ENCODE measurements at places on chromosomes 6 and 20. TPM values are rescaled to one million over a fixed set of nuclear protein-coding genes. Genes with fewer than 3 reads are reported as not detected.
A peak's percentile ranks its signal among the peaks of the same experiment; 100 is the strongest.

DNA sequence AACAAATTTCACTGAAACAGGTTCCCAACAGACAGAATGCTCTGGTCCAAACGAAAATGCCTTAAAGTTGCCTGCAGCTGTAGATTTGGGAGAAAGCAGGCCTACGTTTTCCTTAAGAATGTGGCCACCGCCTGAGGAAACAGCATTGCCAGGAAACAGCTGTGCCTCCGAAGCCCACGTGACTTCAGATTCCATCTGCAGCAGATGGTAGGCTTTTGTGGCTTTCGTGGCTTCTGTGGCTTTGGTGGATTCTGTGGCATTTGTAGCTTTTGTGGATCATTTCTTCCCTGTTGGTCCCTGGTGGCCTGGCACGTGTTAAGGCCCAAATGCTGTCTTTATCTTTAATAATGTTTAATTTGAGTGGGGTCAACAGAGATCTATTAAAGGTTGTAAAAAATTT lies 222.9 kb downstream of the TTLL2 start:
- H3K4me1 ChIP-seq, result no peaks in the 10 kb centered on the region
- no peaks in the 10 kb centered on the region for H3K27me3 ChIP-seq
- H3K27ac ChIP-seq, result no peak overlapping the region

- no peaks in the 10 kb centered on the region for H3K36me3 ChIP-seq
- peak overlapping the region; percentile 34 for H3K4me3 ChIP-seq
- peaks cover 31% of the 10 kb centered on the region for H3K4me1 ChIP-seq
- H3K27ac ChIP-seq, result peak overlapping the region; percentile 73
- no peaks in the 10 kb centered on the region for H3K27me3 ChIP-seq
Observed at GRCh38 chr6:56370127-56370540, 122.8 kb upstream of the COL21A1 start.

DNA sequence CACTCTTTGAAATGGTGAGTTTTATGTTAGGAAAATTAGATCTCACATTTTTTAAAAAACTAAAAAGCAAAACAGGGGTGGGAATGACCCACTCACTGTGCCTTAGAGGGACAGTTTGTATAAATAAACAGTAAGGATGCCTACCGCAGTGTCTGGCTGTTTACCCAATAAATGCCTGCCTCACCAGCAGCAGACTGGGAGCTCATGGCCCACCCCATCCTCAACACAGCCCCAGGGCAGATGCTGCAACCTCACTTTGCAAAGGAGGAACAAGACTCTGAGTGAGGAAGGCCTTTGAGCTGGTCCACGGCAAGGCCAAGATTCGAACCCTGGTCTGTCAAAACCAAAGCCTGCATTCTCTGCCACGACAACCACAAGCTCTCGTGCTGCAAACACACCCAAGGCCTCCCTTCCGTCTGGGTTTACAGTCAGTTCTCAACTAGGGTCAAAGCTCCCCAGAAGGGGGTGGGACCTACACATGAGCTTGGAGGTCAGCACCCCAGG lies 77.8 kb downstream of the BMP7 start:
- no peaks in the 10 kb centered on the region for H3K4me1 ChIP-seq
- H3K27ac ChIP-seq, result no peak overlapping the region
- H3K4me3 ChIP-seq, result no peak overlapping the region
- DNase-seq, result no peak
- no peaks in the 10 kb centered on the region for H3K27me3 ChIP-seq
- H3K36me3 ChIP-seq, result no peaks in the 10 kb centered on the region

SLC16A10 gene
- not detected for total RNA-seq

GRCh38 chr20:38290829-38291814 lies 12.8 kb upstream of the BPI start:
- no peaks in the 10 kb centered on the region for H3K36me3 ChIP-seq
- H3K27me3 ChIP-seq, result no peaks in the 10 kb centered on the region
- peak overlapping the region; percentile 21 for H3K4me3 ChIP-seq

- no peaks in the 10 kb centered on the region for H3K36me3 ChIP-seq
- no peak overlapping the region for H3K4me3 ChIP-seq
- H3K27me3 ChIP-seq, result no peaks in the 10 kb centered on the region
- no peak for DNase-seq
- no peak overlapping the region for H3K27ac ChIP-seq
Observed at GRCh38 chr20:23763345-23763744, 12.6 kb upstream of the CST1 start.

PNPLA1 gene
- total RNA-seq, result not detected

DNA sequence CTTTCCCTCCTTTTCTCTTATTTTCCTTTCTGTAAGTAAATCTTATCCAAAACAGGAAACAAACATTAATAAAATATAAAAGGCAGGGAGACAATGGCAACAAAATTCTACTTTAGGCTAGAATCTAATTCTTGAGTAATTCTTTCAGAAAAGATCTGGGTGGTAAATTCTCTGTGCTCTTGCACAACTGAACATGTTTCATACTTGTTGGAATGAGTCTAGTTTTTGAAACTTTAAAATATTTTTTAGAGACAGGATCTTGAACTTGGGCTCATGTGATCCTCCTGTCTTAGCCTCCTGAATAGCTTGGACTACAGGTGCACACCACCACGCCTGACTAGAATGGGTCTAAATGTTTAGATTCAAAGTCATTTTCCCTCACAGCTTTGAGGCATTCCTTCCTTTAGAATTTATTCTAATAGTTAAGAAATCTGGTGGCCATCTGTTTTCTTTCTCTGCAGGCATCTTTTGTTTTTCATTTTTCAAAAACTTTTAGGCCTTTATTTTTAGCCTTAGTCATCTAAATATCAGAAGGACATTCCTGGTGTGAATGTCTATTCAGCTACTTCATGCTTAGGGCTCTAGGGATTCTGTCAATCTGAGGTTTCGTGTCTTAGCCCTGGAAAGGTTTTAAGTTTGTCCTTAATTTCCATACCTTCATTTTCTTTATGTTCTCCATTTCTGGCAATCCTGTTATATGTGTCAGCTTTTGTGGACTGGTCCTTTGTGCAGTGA lies 76.5 kb downstream of the CDKAL1 start:
- no peaks in the 10 kb centered on the region for H3K36me3 ChIP-seq
- DNase-seq, result no peak
- no peak overlapping the region for H3K27ac ChIP-seq
- H3K4me1 ChIP-seq, result peaks cover 8% of the 10 kb centered on the region

DNA sequence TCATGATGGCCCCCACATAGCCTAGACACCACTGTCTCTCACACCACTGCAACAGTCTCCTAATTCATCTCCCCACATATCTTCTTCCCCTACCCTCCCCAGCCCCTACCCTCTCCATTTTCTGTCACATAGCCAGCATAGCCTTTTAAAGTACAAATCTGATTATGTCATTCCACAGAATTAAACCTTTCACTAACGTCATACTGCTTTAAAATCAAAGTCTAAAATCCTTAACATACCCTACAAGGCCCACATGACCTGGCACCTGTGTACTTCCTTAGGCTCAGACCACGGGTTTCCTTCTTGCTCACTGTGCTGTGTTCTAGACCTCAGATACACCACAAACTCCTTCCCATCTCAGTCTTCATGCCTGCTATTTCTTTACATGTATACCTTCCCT lies 5.9 kb downstream of the OSTM1 start:
- peaks cover 6% of the 10 kb centered on the region for H3K4me1 ChIP-seq
- H3K27me3 ChIP-seq, result no peaks in the 10 kb centered on the region
- peak; percentile 1 for DNase-seq

- no peaks in the 10 kb centered on the region for H3K27me3 ChIP-seq
- H3K4me3 ChIP-seq, result no peak overlapping the region
- H3K4me1 ChIP-seq, result peaks cover 22% of the 10 kb centered on the region
Observed at GRCh38 chr6:139534472-139535115, 160.1 kb upstream of the CITED2 start.

- no peaks in the 10 kb centered on the region for H3K36me3 ChIP-seq
- no peaks in the 10 kb centered on the region for H3K4me1 ChIP-seq
- H3K27me3 ChIP-seq, result peaks cover 27% of the 10 kb centered on the region
- no peak overlapping the region for H3K4me3 ChIP-seq
Observed at GRCh38 chr6:1515280-1515679, 94.4 kb upstream of the FOXC1 start.
